ENCODE measurements at places on chromosomes 2 and 18. TPM values are rescaled to one million over a fixed set of nuclear protein-coding genes. Genes with fewer than 3 reads are reported as not detected.

DNA sequence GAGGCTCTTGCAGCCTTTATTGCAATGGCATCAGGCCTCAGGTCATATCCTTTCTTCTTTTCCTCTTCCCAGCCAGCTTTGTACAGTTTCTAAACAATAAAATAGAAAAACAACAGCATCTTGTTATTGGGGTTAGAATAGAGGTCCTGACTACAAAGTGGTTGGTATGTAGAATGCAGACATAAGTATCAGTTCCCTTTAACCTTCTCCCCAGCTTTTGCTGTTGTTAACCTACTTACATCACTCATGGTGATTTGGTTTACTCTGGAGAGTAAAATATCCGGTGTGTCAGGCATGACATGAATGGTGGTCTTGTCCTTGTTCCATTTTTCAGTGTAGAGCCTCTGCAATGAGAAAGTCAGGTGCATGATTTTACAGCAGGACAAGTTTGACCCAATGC, 69.8 kb downstream of the NEB start:
- DNase-seq = no peak
- no peak overlapping the region for H3K27ac ChIP-seq
- H3K27me3 ChIP-seq = no peaks in the 10 kb centered on the region
- no peaks in the 10 kb centered on the region for H3K36me3 ChIP-seq

DNA sequence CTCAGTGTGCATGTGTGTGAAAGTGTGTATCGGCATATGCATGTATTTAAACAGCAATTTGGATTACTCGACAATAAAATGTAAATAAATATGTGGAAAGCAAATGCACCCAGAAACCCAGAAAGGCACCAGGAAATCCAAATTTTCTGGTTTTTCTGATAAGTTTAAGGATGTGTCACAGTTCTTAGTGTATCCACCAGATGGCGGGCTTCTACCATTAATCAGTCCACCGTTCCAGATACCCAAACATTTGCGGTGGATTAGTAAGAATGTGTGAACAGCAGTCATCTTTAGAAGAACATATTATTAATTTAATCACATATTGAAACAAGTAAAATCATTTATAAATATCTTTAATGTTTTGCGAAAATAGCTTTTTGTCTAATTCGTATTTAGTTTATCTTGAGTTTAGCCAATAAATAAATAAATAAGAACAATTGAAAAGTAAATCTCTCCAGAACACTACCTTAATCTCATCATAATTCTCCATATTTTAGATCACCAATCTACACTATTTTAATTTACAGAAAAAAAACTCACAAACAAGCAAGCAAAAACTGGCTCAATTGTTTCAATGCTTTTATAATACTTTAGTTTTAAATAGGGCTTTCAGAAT, 298.9 kb downstream of the DSEL start:
- H3K27me3 ChIP-seq = no peaks in the 10 kb centered on the region
- H3K36me3 ChIP-seq = no peaks in the 10 kb centered on the region
- peaks cover 23% of the 10 kb centered on the region for H3K4me1 ChIP-seq
- H3K27ac ChIP-seq = no peak overlapping the region

GRCh38 chr2:38155015-38155414, 79.1 kb upstream of the CYP1B1 start:
- no peaks in the 10 kb centered on the region for H3K4me1 ChIP-seq
- no peaks in the 10 kb centered on the region for H3K36me3 ChIP-seq
- no peak for DNase-seq
- H3K27me3 ChIP-seq = no peaks in the 10 kb centered on the region
- H3K27ac ChIP-seq = no peak overlapping the region
- H3K4me3 ChIP-seq = no peak overlapping the region

GRCh38 chr2:211846714-211847113, 691.9 kb downstream of the ERBB4 start:
- H3K4me1 ChIP-seq = peaks cover 16% of the 10 kb centered on the region
- H3K27ac ChIP-seq = no peak overlapping the region
- no peaks in the 10 kb centered on the region for H3K36me3 ChIP-seq
- no peak for DNase-seq

PUS10 gene
- total RNA-seq = 2.5 TPM

ICOS gene
- not detected for total RNA-seq

- H3K4me1 ChIP-seq = peaks cover 25% of the 10 kb centered on the region
- H3K36me3 ChIP-seq = no peaks in the 10 kb centered on the region
- DNase-seq = no peak
Observed at GRCh38 chr2:28250006-28250405, 142.7 kb upstream of the FOSL2 start.

- H3K4me3 ChIP-seq = no peak overlapping the region
- peaks cover 22% of the 10 kb centered on the region for H3K4me1 ChIP-seq
- H3K36me3 ChIP-seq = peaks cover 8% of the 10 kb centered on the region
- peaks cover 13% of the 10 kb centered on the region for H3K27me3 ChIP-seq
- DNase-seq = no peak
Observed at GRCh38 chr18:79426376-79427300, 30.9 kb downstream of the NFATC1 start.

GRCh38 chr2:3659447-3660432, 1.7 kb downstream of the ALLC start:
- no peaks in the 10 kb centered on the region for H3K36me3 ChIP-seq
- H3K4me1 ChIP-seq = peaks cover 32% of the 10 kb centered on the region
- peak overlapping the region; percentile 54 for H3K4me3 ChIP-seq
- DNase-seq = peak; percentile 62
- H3K27ac ChIP-seq = peak overlapping the region; percentile 93
- H3K27me3 ChIP-seq = peaks cover 10% of the 10 kb centered on the region

DNA sequence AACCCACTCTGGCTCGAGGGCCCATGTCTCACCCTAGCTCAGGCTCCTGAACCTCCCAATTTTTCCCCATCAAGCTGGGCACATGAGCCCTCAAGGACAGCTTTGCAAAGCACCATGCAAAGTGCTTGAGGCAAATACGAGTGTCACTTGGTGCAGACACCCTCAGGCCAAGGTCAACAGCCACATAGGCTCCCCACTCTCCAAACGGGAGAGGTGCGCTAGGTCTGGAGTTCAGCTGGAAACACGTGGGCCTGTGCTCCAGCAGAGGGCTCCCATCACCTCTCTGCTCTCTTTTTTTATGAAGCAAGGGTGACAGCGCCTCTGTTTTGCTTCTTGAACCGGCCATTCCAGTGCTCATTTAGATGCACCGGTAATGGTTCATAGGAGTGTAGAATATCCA, 11.9 kb upstream of the ARHGAP25 start:
- H3K27me3 ChIP-seq = peaks cover 2% of the 10 kb centered on the region
- no peak overlapping the region for H3K4me3 ChIP-seq
- H3K27ac ChIP-seq = no peak overlapping the region
- H3K4me1 ChIP-seq = no peaks in the 10 kb centered on the region
- no peaks in the 10 kb centered on the region for H3K36me3 ChIP-seq

DNA sequence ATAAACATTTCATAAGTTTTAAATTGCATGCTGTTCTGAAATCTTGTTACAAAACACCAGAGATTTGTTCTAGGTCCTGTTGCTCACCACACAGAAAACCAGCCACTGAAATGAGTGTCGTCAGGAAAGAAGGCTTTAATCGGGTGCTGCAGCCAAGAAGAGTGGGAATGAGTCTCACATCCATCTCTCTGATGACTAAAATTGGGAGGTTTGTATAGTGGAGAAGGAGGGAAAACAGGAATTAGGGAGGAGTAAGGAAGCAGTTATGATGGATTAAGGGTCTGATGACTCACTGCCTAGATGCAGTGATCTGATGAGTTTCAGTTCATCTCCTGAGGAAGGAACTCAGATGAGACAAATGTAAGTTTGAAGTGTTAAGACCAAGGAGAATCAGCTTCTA, 42.1 kb upstream of the GPR39 start:
- H3K27ac ChIP-seq = no peak overlapping the region
- no peak overlapping the region for H3K4me3 ChIP-seq
- DNase-seq = no peak

- H3K36me3 ChIP-seq = peaks cover 5% of the 10 kb centered on the region
- no peak overlapping the region for H3K4me3 ChIP-seq
- no peaks in the 10 kb centered on the region for H3K27me3 ChIP-seq
- H3K4me1 ChIP-seq = peaks cover 19% of the 10 kb centered on the region
- no peak for DNase-seq
- H3K27ac ChIP-seq = peak overlapping the region; percentile 76
Observed at GRCh38 chr18:55546851-55547704, 40.9 kb downstream of the TCF4 start.

HOXD12 gene
- not detected for total RNA-seq

- no peaks in the 10 kb centered on the region for H3K27me3 ChIP-seq
- H3K4me3 ChIP-seq = no peak overlapping the region
- no peaks in the 10 kb centered on the region for H3K4me1 ChIP-seq
- peaks cover 4% of the 10 kb centered on the region for H3K36me3 ChIP-seq
- DNase-seq = no peak
Observed at GRCh38 chr2:14513903-14514302, 118.6 kb upstream of the LRATD1 start.

DNA sequence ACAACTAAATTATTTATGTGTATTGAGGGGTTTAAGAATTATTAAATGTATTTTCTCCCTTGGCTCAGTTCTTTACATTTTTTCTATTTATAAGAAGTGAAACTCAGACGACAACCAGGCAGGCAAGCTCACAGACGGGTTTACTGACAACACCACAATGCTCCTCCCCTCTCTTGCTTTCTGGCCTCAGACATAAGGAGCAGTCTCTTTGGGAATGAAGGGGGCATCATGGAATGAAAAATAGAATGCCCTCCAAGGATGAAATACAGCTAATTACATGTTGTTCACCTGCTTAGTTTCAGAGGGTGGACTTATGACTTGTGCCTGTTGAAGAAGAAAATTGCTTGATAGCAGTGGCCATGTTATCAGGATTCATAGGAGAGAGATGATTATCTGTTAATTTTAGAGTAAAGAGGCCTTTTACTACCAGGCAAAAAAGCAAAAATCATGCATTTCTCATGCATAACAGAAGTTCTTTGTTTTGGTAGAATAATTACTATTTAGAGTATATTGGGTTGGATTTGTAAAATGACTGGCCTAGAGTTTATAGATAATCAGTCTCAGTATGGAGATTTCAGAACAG, 172.1 kb upstream of the LRRTM1 start:
- no peaks in the 10 kb centered on the region for H3K27me3 ChIP-seq
- peaks cover 22% of the 10 kb centered on the region for H3K4me1 ChIP-seq
- H3K36me3 ChIP-seq = no peaks in the 10 kb centered on the region
- H3K27ac ChIP-seq = no peak overlapping the region
- no peak for DNase-seq

- DNase-seq = no peak
- H3K27me3 ChIP-seq = peaks cover 5% of the 10 kb centered on the region
- H3K36me3 ChIP-seq = peaks cover 2% of the 10 kb centered on the region
- H3K4me3 ChIP-seq = no peak overlapping the region
Observed at GRCh38 chr2:144377914-144378313, 142.0 kb downstream of the ZEB2 start.

- no peak overlapping the region for H3K27ac ChIP-seq
- H3K4me1 ChIP-seq = peaks cover 13% of the 10 kb centered on the region
- H3K4me3 ChIP-seq = no peak overlapping the region
Observed at GRCh38 chr2:160007111-160007510, 55.3 kb downstream of the PLA2R1 start.

DNA sequence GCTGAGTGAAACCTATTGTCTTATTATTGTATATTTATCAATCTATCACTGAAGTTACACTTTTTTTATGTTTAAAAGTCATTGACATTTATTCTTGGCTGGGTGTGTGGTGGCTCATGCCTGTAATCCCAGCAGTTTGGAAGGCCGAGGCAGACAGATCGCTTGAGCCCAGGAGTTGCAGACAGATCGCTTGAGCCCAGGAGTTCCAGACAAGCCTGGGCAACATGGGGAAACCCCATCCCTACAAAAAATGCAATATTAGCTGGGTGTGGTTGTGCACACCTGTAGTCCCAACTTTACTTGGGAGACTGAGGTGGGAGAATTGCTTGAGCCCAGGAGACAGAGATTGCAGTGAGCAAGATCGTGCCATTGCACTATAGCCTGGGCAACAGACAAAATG, 97.8 kb downstream of the EPC2 start:
- H3K4me3 ChIP-seq = no peak overlapping the region
- no peak for DNase-seq
- H3K27me3 ChIP-seq = peaks cover 1% of the 10 kb centered on the region
- H3K36me3 ChIP-seq = no peaks in the 10 kb centered on the region
- H3K27ac ChIP-seq = no peak overlapping the region

- no peaks in the 10 kb centered on the region for H3K36me3 ChIP-seq
- no peak for DNase-seq
- no peak overlapping the region for H3K4me3 ChIP-seq
- H3K27me3 ChIP-seq = no peaks in the 10 kb centered on the region
Observed at GRCh38 chr2:172270278-172271079, 156.9 kb upstream of the ITGA6 start.

- no peak for DNase-seq
- peaks cover 2% of the 10 kb centered on the region for H3K4me1 ChIP-seq
- H3K4me3 ChIP-seq = no peak overlapping the region
- H3K27me3 ChIP-seq = peaks cover 4% of the 10 kb centered on the region
- peaks cover 4% of the 10 kb centered on the region for H3K36me3 ChIP-seq
- H3K27ac ChIP-seq = no peak overlapping the region
Observed at GRCh38 chr18:45642238-45642637, 27.0 kb downstream of the SLC14A2 start.

DNA sequence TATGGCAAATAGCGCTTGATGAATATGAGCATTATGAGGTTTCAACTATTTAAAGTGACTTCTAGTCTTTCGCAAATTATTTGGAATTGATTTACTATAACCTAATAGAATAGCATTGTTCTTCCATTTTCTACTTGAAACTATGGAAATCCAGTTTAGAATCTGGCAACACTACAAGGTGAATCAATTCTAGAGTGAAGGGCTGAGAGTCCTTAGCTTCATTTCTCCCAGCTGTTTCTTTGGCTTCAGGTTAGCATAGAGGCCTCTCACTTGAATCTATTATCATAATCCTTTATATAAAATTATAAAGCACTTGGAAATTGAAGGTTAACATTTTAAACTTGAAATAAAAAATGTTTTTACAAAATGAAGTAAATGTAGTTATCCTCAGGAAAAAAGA, 318.8 kb downstream of the CCDC85A start:
- no peak for DNase-seq
- no peaks in the 10 kb centered on the region for H3K4me1 ChIP-seq
- no peak overlapping the region for H3K27ac ChIP-seq
- peaks cover 2% of the 10 kb centered on the region for H3K27me3 ChIP-seq
- no peaks in the 10 kb centered on the region for H3K36me3 ChIP-seq

CEBPZ gene
- 41.1 TPM for total RNA-seq

IL1RN gene
- not detected for total RNA-seq

FRZB gene
- 2.2 TPM for total RNA-seq

DNA sequence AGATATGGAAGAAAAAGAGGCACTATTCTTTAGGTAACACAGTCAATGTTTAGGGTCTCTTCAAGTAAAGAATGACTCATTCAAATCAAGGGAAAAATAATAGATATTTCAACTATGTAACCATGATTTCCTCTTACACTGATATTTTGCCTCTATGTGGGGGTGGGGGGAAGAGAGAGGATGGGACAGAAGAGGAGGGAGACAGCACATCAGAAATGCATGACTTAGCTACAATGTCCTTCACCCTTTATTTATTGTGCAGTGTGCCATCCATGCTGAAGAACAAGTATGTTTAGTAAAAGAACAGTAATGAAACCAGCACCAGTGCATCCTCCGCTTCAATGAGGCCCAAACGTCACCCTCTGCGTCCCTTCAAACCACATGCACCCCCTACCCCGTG, 204.8 kb downstream of the HDAC4 start:
- peaks cover 11% of the 10 kb centered on the region for H3K27me3 ChIP-seq
- no peak for DNase-seq
- H3K4me3 ChIP-seq = peak overlapping the region; percentile 13

- no peaks in the 10 kb centered on the region for H3K36me3 ChIP-seq
- no peak for DNase-seq
- H3K27ac ChIP-seq = no peak overlapping the region
- no peaks in the 10 kb centered on the region for H3K27me3 ChIP-seq
Observed at GRCh38 chr2:157936406-157936805, 60.3 kb upstream of the ACVR1 start.

- H3K27me3 ChIP-seq = peaks cover 1% of the 10 kb centered on the region
- H3K27ac ChIP-seq = no peak overlapping the region
- no peak for DNase-seq
- H3K4me3 ChIP-seq = no peak overlapping the region
Observed at GRCh38 chr2:127188797-127189196, 31.3 kb downstream of the CYP27C1 start.

RBFA gene
- 94.6 TPM for total RNA-seq
